Activated CD4-positive, CD25-positive, alpha-beta regulatory T cell treated with anti-CD3 and anti-CD28 coated beads, Interleukin-2, amount 50 U/mL, for 72 hours (primary cell): ENCODE measurements at places on chromosomes 1 and 21.

GRCh38 chr1:167067904-167068303 lies 22.3 kb downstream of the GPA33 start:
- no peak for DNase-seq

GRCh38 chr1:247303216-247303615 lies 28.5 kb downstream of the ZNF496 start:
- DNase-seq, result no peak

- no peak for DNase-seq
Observed at GRCh38 chr1:230152999-230153398, 86.0 kb downstream of the GALNT2 start.

DNA sequence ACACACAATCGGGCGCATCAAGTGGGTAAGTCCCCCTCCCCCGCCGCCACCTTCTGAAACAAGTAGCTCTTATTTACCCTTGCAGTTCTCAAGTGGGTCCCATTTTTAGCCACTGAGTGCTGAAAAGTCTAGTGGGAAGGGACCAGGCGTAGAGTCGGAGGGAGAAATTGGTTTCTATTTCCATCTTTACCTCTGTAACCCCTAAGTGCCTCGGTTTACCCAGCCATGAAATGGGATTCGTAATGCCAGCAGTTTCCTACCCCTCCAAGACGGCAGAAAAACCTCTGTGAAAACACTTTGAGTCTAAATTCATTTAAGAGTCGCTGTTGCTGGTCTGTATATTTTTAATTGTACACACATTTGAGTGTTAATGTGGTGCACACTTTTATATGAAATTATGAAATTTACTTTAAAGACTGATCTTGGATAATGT lies 928 bp downstream of the TLCD4 start:
- DNase-seq, result no peak

DNA sequence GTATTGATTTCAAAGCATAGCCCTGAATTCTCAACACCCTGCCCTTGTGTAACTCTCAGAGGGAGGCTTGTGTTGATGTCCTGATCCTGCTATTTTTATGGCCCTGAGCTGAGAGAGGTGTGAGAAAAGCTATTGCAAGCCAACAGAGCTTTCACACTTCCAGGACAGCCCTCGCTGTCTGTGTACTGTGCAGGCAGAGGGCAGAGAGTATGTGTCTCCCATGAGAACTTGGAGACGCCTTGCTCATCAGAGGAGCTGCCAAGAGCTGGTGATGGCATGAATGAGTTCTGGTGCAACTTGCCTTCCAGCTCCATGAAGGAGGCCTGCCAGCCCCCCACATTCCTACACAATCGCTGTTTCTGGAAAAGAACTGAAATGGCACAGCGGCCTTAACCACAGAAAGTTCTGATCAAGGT lies 144.1 kb upstream of the AJAP1 start:
- no peak for DNase-seq
